ENCODE measurements at places on chromosomes 3 and 15. TPM values are rescaled to one million over a fixed set of nuclear protein-coding genes. Genes with fewer than 3 reads are reported as not detected.
A peak's percentile ranks its signal among the peaks of the same experiment; 100 is the strongest.

DNA sequence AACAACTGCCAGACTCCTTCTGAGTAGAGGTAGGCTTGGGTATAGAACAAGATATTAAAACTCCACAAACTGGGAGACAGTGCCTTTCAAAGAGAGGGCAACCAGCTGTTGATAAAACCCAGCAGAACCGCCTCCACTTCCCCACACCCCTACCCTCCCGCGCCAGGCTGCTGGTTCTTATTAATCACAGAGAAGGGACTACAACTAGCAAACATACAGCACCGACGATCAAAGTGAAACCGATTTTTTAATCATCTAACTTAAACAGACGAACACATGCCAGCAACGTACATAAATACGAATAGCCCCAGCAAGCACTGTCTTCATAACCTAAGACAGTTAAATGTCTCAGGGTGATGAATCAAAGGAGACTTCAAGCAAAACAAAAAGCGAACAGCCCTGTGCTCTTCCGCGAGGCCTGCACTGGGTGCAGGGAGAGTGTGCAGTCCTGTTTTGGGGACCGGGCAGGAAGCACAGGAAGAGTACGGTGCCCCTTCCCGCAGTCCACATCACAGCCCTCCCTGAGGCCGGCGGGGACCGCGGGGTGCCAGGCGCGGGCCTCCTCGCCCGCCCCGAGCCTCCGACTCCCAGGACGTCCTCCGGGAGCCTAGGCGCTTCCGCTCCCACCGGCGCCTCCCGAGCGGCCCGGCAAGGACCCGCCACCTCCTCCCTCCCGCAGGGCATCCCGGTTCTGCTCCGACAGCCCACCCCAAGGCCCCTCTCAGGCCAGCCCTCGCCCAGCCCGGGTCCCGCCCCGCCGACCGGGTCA is 75.1 kb upstream of the VGLL4 start:
- H3K27me3 ChIP-seq: peaks cover 5% of the 10 kb centered on the region
- no peaks in the 10 kb centered on the region for H3K4me1 ChIP-seq
- H3K36me3 ChIP-seq: no peaks in the 10 kb centered on the region
- H3K4me3 ChIP-seq: peak overlapping the region; percentile 72

DNA sequence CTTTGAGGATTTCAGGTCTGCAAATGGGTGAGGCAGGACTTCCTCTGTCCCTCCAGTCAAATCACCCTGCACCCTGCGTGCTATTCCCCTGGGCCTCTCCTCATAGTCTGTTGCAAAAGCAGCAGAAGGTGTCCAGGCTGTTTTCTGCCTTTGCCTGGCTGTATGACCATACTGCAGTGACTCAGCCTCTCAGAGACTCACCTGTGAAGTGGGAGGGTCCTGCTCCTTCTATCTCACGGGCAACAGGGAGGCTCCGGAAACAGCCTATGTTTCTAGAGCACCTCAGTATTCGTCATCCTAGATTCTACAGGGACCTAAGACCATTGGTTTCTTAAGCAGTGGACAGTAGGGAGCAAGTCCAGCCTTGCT is 216.4 kb downstream of the TLE3 start:
- no peak for DNase-seq
- H3K27me3 ChIP-seq: no peaks in the 10 kb centered on the region
- no peak overlapping the region for H3K27ac ChIP-seq
- no peaks in the 10 kb centered on the region for H3K4me1 ChIP-seq
- no peaks in the 10 kb centered on the region for H3K36me3 ChIP-seq

- no peaks in the 10 kb centered on the region for H3K27me3 ChIP-seq
- no peaks in the 10 kb centered on the region for H3K4me1 ChIP-seq
- peaks cover 5% of the 10 kb centered on the region for H3K36me3 ChIP-seq
- H3K4me3 ChIP-seq: no peak overlapping the region
- H3K27ac ChIP-seq: no peak overlapping the region
These were observed 99.5 kb downstream of the DNAJB8 start for GRCh38 chr3:128367221-128367620.

GRCh38 chr3:171556148-171556547 is 95.9 kb upstream of the TNIK start:
- H3K36me3 ChIP-seq: no peaks in the 10 kb centered on the region
- no peak for DNase-seq
- no peak overlapping the region for H3K27ac ChIP-seq
- no peaks in the 10 kb centered on the region for H3K27me3 ChIP-seq
- no peaks in the 10 kb centered on the region for H3K4me1 ChIP-seq

- no peak for DNase-seq
- H3K36me3 ChIP-seq: no peaks in the 10 kb centered on the region
- H3K27me3 ChIP-seq: no peaks in the 10 kb centered on the region
- no peak overlapping the region for H3K4me3 ChIP-seq
These were observed 40.6 kb upstream of the CGNL1 start for GRCh38 chr15:57335719-57336118.

DNA sequence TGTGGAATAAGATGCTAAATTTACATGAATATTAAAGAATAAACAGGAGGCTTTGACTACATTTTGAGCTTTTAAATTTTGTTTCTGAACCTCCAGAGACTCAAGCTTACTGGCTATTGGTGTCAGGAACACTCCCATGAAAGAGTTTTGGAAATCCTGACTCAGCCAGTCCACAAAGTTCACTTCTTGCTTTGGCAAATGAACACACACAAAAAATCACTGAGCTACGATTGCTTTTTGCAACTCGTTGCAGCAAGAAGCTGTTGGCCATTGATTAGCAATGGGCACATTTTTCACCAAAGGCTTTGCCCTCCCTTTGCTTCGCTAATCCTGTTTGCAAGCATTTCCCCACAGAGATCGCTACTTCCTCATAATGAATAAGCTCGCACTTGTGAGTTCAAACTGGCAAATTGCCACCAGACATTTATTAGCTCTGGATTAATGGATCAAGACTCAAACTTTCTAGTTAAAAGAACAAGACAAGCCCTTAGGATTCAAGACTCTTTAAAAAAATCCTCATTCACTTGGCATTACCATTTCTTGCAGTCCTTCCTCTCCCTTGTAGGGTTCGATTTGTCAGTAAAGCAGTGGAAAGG is 343.2 kb upstream of the ONECUT1 start:
- no peak overlapping the region for H3K27ac ChIP-seq
- no peak for DNase-seq
- H3K4me1 ChIP-seq: no peaks in the 10 kb centered on the region
- H3K27me3 ChIP-seq: no peaks in the 10 kb centered on the region

- DNase-seq: no peak
- H3K4me3 ChIP-seq: no peak overlapping the region
- no peaks in the 10 kb centered on the region for H3K27me3 ChIP-seq
- no peaks in the 10 kb centered on the region for H3K36me3 ChIP-seq
- H3K27ac ChIP-seq: no peak overlapping the region
- no peaks in the 10 kb centered on the region for H3K4me1 ChIP-seq
These were observed 75.1 kb downstream of the B3GNT5 start for GRCh38 chr3:183328164-183328563.

DNA sequence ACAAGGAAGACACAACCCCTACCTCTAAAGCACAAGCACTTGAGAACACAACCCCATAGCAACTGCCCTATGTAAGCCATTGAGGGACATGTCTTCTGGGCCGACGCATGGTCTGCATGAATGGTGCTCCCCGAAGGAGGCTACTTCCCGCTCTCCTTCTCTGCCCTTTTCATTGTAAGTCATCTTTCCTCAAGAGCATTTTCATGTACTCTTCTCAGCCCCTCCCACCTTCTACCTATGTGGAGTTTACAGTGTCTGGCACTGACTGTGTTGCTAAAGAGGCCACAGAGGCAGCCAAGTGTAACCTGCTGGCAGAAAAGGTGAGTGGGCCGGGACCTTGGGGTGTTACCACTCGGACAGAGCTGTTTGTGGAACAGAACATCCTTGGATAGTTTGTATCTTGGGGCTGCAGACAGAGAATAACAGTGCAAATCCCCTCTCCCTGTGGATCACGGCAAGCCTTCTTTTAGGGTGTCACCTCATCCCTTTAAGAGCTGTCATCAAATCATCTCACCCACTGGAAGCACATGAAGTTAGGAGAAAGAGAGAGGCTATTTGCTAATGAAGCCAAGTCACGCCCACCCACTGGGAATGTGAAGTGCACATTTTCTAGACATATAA is 5.6 kb downstream of the AHSG start:
- no peak for DNase-seq
- H3K4me1 ChIP-seq: peaks cover 18% of the 10 kb centered on the region
- peaks cover 4% of the 10 kb centered on the region for H3K27me3 ChIP-seq

DNA sequence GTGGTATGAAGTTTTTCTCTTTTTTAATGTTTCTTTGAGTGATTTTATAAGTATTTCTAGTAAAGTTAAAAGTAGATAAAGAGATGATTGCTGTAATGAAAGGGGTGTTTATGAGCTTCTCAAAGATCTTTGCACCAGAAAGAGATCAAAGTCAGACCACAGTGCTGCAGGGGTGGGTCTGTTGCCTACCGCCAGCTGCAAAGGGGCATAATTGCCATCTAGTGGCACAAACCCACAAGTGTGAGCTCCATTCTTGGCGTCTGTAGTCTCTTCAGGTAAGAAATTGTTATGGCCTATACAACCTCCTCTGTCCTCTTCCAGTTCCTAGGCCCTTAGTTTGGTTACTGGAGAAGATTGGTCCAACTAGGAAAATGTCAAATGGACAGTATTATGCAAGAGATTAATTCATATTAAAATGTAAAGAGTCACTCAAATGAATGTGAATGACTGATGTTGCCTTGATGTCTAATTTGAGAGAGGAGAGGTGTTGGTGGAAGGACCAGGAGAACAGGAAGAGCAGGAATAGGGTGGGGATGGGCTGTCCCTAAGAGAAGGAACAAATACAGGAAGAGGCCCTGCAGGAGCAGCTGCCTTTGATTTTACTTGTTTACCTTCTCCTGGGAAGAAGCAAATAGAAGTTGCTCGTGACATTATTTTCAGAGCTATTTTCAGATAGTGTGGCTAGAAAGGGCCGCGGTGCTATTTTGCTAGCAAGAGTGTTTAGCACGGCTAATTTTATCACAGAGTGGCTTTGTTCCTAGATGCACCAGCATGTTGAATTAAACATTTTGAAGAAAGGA is 53.0 kb upstream of the GSK3B start:
- peak; percentile 38 for DNase-seq
- peaks cover 7% of the 10 kb centered on the region for H3K4me1 ChIP-seq
- H3K27me3 ChIP-seq: no peaks in the 10 kb centered on the region
- no peak overlapping the region for H3K27ac ChIP-seq

DNA sequence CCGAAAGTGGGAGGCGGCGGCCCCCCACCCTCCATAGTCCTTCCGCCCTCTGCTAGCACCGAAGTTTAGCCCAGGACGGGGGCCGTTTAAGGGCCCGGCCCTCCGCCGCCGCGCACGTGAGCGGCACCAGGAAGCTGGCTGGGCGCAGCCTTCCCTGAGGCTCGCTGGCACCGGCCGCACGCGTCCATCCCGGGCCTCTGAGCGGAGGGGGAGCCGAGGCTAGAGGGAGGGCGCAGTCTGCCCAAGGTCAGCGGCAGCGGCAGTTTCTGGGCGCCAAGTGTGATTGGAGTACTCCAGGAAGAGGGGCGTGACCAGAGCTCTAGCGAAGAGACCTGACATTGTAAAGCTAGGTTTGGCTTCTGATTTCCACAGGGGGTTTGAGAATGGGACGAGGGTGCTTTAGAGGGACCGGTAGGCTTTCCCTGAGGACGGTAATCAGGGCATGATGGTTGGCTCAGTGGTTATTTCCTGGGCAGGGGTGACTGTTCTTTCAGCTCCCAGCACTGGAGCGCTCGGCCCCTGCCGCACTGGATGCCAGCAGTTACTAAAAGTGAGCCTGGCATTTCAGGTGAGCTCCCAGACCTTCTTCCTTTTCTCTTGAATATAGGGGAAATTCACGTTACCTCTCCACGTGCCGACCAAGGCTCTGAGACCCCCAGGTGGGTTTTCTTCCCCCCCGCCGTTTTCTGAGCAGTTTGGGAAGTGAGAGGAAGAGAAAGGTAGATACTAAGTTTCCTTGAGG is 853 bp downstream of the TEX264 start:
- H3K36me3 ChIP-seq: peaks cover 9% of the 10 kb centered on the region
- H3K27me3 ChIP-seq: no peaks in the 10 kb centered on the region
- H3K4me3 ChIP-seq: peak overlapping the region; percentile 89

DNA sequence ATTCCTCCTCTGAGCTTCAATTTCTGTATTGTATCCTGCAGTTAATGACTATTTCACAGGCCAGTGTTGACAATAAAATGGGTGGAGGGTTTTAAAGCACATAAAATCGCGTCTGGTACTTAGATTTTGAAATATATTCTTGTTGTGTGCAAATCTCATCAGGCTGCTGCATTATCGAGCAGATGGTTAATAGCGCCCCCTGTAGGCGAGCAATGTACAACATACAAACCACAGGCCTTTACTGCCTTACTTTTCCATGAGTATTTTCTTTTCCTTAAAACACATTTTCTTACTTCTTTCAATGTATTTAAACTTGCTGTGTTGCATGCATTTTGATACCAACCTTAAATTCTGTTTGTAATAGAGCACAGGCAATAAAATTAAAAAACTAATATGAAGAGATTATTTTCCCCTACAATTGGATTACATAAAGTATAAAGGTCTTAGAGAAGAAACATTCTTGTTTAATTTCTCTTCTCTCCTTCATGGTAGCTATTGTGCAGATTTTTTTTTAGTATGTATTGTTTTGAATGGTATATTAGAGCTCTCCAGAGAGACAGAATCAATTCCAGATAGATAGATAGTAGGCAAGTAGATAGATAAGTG is 608.4 kb downstream of the CADM2 start:
- no peak overlapping the region for H3K4me3 ChIP-seq
- no peaks in the 10 kb centered on the region for H3K27me3 ChIP-seq
- no peak for DNase-seq
- H3K27ac ChIP-seq: no peak overlapping the region
- no peaks in the 10 kb centered on the region for H3K36me3 ChIP-seq

GRCh38 chr3:186705882-186706780 is 11.0 kb upstream of the KNG1 start:
- peak; percentile 2 for DNase-seq
- H3K27me3 ChIP-seq: peaks cover 6% of the 10 kb centered on the region
- no peak overlapping the region for H3K27ac ChIP-seq

- no peak overlapping the region for H3K27ac ChIP-seq
- H3K36me3 ChIP-seq: no peaks in the 10 kb centered on the region
- no peaks in the 10 kb centered on the region for H3K27me3 ChIP-seq
These were observed 228.1 kb upstream of the FEZF2 start for GRCh38 chr3:62601238-62602070.

GRCh38 chr15:53320816-53321215 is 438.6 kb downstream of the WDR72 start:
- no peak overlapping the region for H3K27ac ChIP-seq
- no peak overlapping the region for H3K4me3 ChIP-seq
- H3K27me3 ChIP-seq: no peaks in the 10 kb centered on the region
- no peaks in the 10 kb centered on the region for H3K4me1 ChIP-seq
- H3K36me3 ChIP-seq: no peaks in the 10 kb centered on the region
- no peak for DNase-seq

DNA sequence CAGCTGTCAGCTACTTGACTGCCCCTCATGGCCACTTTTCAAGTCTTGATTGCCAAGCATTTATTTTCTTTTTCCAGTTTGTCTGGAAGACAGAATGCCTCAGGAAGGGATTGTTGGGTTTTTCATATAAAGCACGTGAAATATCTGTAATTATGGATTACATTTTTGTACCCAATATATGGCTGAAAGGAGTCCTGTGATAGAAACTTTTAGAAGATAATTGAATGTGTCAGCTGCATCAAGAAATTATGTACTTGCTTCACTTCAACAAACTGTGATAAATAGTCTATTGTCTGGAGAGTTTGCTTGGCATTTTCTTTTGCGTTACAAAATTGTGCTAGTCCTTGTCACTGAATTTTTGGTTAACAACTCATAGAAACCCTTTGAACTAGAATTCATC is 247.9 kb upstream of the SLCO3A1 start:
- no peak overlapping the region for H3K4me3 ChIP-seq
- H3K27ac ChIP-seq: no peak overlapping the region
- no peaks in the 10 kb centered on the region for H3K36me3 ChIP-seq

UCN2 gene
- not detected for total RNA-seq

ENTPD3 gene
- not detected for total RNA-seq

VIPR1 gene
- 76.1 TPM for total RNA-seq
